ENCODE measurements at places on chromosomes 16 and 17.

- DNase-seq: no peak
These were observed 42.3 kb downstream of the PIPOX start for GRCh38 chr17:29085223-29085622.

- no peak for DNase-seq
These were observed 73.3 kb downstream of the ABCC12 start for GRCh38 chr16:48082516-48082915.

DNA sequence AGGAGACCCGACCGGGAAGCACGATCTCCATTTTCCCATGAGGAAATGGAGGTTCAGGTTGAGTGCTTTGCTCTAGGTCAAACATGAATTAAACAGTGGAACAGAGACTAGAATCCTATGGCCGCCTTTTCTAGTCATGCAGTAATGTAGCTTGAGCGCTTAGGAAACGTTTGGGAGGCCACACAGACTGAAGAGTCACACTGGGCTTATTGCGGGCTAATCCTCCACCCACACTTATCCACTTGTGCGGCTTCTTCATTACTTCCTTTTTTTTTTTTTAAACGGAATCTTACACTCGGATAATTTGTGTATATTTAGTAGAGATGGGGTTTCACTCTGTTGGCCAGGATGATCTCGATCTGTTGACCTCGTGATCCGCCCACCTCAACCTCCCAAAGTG, 26.0 kb downstream of the CACNG3 start:
- DNase-seq: peak; percentile 31

- DNase-seq: no peak
These were observed 429 bp downstream of the OR2C1 start for GRCh38 chr16:3356118-3356517.

DNA sequence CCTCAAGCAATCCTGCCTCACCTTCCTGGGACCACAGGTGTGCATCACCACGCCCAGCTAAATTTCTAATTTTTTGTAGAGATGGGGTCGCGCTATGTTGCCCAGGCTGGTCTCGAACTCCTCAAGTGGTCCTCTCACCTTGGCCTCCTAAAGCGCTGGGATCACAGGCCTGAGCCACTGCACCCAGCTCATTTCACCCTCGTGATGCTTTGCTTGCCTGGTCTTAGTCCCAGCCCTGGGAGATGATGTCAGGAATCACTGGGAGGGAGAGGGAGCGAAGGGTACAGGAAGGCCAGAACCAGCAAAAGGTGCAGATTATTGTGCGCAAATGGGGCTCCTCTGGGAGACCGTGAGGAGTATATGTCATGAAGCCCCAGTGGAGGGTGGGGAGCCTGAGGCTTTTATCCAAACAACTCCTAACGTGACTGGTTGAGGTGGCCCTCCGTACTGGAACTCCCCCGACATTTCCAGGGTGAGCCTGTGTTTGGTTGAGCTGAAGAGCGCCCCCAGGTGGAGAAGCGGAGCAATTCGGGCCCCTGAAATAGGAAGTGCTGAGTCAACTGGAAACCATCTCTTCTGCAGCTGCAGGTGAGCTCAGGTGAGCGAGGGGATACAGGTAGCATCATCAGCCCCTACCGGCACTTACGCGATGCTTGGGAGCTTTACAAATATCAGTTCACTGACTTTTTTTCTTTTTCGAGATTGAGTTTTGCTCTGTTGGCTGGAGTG, 41.2 kb upstream of the HAPSTR1 start:
- DNase-seq: peak; percentile 57
